ENCODE measurements at places on chromosomes 11 and 22. TPM values are rescaled to one million over a fixed set of nuclear protein-coding genes. Genes with fewer than 3 reads are reported as not detected.

Gene ISX
- not detected for total RNA-seq

Gene CRYAB
- total RNA-seq: 63.0 TPM

Gene MMP10
- total RNA-seq: 0.10 TPM

Gene VWA5A
- 45.7 TPM for total RNA-seq

Gene TSPAN32
- not detected for total RNA-seq

Gene GAB4
- total RNA-seq: not detected

Gene CDC42BPG
- total RNA-seq: 9.4 TPM

Gene OR5T3
- not detected for total RNA-seq

Gene B3GAT1
- total RNA-seq: under 0.01 TPM

Gene PAK1
- 16.0 TPM for total RNA-seq

Gene GSTT2B
- 4.7 TPM for total RNA-seq

Gene ZNF215
- total RNA-seq: 5.4 TPM

Gene SIK3
- total RNA-seq: 7.6 TPM

Gene POU2AF3
- not detected for total RNA-seq

Gene RGL4
- not detected for total RNA-seq

Gene ME3
- 28.8 TPM for total RNA-seq

Gene FERMT3
- 0.17 TPM for total RNA-seq

Gene RIMBP3C
- total RNA-seq: 0.17 TPM

Gene LRP4
- 17.7 TPM for total RNA-seq

Gene SERPING1
- total RNA-seq: 61.4 TPM

Gene IGLL5
- total RNA-seq: not detected

Gene OR2D3
- not detected for total RNA-seq

Gene OR4A47
- total RNA-seq: not detected

Gene IGSF22
- total RNA-seq: 0.35 TPM

Gene C22orf15
- total RNA-seq: not detected

Gene FXYD2
- 361 TPM for total RNA-seq

Gene C11orf97
- not detected for total RNA-seq

Gene SCN4B
- total RNA-seq: 0.15 TPM

Gene MMP12
- total RNA-seq: 0.80 TPM

Gene SHANK3
- total RNA-seq: 1.7 TPM

Gene FOLH1
- total RNA-seq: 0.55 TPM

Gene OR4D5
- not detected for total RNA-seq

Gene PANX2
- not detected for total RNA-seq

Gene CDC42EP2
- 14.1 TPM for total RNA-seq

Gene PARVG
- not detected for total RNA-seq

Gene HEPHL1
- 0.69 TPM for total RNA-seq

Gene RTCB
- 182 TPM for total RNA-seq

Gene OR4C6
- not detected for total RNA-seq

Gene IL17REL
- not detected for total RNA-seq

Gene CADM1
- total RNA-seq: 12.7 TPM

Gene CNIH2
- total RNA-seq: not detected
